CD4-positive, alpha-beta T cell treated with Interleukin-17A for 1 hour (primary cell): ENCODE measurements at places on chromosomes 7 and 10.

DNA sequence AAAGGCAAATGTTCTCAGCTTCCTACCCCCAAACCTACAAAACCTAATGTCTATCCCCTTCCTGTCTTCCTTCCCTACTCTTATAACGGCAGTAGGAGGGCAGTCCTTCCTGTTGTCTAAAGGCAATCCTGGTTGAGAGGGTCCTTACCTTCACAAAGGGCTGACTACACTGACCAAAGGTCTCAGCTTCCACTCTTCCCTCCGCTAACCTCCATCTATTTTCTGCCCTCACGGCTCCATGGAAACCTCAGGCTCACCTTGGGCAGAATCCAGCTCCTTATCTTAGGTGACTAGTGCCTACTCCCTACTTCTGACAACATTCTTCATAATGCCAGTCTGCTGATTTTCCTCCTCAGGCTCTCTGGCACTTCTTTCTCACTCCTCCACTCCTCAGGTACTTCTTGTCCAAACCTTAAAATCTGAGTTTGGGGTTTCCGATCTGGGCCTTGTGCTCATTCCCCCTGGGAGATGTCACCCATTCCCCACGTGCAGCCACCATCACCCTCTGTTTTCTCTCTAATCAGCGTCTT is 542 bp downstream of the FBXL13 start:
- no peak for DNase-seq

DNA sequence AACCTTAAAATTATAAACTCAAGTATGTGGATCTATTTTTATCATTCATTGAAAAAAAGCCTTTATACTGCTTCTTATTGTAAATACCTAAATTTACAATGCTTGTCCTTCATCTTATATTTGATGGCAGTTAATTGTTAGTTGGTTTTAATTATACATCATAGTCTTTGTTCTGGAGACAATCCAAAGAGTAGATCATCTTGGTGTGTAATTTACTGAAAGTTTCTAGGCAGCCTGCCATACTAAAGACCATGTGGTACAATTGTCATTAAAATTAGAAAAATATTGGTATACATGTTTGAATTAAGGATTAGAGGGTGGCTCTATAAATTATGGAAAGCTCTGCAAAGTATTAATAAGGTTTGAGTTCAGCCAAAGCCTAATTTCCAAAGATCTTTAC is 231.4 kb downstream of the KCND2 start:
- no peak for DNase-seq

GRCh38 chr10:30812018-30812851 is 182.7 kb upstream of the LYZL2 start:
- DNase-seq: no peak

GRCh38 chr10:99341860-99342490 is 12.8 kb downstream of the CNNM1 start:
- no peak for DNase-seq
